ENCODE measurements at places on chromosomes 6 and 20. TPM values are rescaled to one million over a fixed set of nuclear protein-coding genes. Genes with fewer than 3 reads are reported as not detected.

DNA sequence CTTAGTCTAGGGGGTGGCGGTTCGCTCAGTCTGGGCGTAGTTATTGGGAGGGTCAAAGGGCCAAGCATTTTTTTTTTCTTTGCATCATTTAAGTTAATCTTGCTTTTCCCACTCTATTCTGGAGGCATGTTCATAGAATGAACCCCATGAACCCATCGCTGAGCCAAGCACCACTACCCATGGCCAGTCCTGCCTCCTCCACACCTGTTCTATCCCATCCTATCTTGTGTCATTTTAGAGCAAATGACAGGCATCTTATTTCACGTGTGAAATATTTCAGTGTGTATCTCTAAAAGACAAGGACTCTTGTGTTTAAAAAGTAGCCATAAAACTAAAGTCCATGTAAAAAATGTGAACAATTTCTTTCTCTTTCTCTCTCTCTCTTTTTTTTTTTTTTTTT lies 13.9 kb downstream of the SRC start:
- peaks cover 5% of the 10 kb centered on the region for H3K4me1 ChIP-seq
- H3K36me3 ChIP-seq: no peaks in the 10 kb centered on the region
- H3K27me3 ChIP-seq: no peaks in the 10 kb centered on the region
- DNase-seq: no peak
- no peak overlapping the region for H3K27ac ChIP-seq

- no peaks in the 10 kb centered on the region for H3K36me3 ChIP-seq
- no peak for DNase-seq
- H3K27ac ChIP-seq: no peak overlapping the region
- no peak overlapping the region for H3K4me3 ChIP-seq
Measured at GRCh38 chr20:53454675-53455276, 138.9 kb downstream of the ZNF217 start.

Gene HCRTR2
- total RNA-seq: not detected

DNA sequence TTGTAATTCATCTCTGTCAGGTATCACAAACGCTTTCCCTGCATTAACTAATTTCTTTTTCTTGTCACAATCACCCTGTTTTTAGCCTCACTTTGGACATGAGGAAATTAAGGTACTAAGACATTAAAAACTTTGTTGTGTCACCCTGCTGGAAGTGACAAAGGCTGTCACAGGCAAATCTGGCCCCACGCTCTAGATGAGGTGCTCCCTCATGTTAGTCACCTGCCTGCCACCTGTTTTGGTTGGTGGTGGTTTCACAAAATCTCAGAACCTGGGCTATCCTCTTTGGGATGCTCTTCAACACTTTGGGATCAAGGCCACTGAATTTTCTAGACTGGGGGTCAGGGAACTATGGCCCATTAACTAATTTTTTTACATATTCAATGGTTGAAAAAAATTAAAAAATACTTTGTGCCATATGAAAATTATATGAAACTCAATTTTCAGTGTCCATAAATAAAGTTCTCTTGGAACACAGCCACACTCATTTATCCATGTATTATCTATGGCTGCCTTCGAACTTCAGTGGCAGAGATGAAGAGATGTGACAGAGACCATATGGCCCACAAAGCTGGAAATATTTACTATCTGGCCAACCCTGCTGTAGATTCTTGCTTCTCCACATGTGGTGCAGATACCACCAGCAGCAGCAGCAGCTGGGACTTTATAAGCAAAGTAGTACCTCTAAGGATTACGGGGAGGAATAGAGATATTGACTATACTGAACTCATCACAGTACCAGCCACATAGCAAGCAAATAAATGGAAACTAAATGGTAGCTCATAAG lies 16.1 kb upstream of the TNFAIP3 start:
- no peaks in the 10 kb centered on the region for H3K27me3 ChIP-seq
- no peaks in the 10 kb centered on the region for H3K36me3 ChIP-seq
- no peaks in the 10 kb centered on the region for H3K4me1 ChIP-seq
- DNase-seq: no peak
- H3K4me3 ChIP-seq: no peak overlapping the region

DNA sequence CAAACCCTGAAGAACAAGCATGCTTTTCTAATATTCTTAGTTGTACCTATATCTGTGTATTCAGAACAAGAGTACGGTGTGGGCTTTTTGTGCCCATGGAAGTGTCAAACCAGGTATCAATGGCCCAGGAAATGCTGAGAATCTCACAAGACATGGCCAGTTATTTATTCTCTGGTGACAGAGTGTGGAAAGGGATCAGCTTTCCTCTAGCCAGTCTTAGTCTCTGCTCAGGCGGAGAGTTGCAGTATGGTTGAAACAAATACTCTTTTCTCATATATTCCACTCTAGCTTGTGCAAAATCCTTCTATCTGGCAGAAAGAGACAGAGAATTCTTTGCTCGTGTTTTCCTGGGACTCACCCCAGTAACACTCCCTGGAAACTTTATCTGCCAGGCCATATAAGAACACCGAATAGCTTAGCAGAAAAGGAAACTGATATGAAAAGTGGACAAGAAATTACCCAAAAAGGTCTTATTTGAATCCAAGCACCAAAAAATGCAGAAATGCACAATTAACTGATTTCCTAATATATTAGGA lies 173.3 kb upstream of the RSPO3 start:
- no peak for DNase-seq
- H3K36me3 ChIP-seq: no peaks in the 10 kb centered on the region
- no peak overlapping the region for H3K27ac ChIP-seq
- no peaks in the 10 kb centered on the region for H3K27me3 ChIP-seq

DNA sequence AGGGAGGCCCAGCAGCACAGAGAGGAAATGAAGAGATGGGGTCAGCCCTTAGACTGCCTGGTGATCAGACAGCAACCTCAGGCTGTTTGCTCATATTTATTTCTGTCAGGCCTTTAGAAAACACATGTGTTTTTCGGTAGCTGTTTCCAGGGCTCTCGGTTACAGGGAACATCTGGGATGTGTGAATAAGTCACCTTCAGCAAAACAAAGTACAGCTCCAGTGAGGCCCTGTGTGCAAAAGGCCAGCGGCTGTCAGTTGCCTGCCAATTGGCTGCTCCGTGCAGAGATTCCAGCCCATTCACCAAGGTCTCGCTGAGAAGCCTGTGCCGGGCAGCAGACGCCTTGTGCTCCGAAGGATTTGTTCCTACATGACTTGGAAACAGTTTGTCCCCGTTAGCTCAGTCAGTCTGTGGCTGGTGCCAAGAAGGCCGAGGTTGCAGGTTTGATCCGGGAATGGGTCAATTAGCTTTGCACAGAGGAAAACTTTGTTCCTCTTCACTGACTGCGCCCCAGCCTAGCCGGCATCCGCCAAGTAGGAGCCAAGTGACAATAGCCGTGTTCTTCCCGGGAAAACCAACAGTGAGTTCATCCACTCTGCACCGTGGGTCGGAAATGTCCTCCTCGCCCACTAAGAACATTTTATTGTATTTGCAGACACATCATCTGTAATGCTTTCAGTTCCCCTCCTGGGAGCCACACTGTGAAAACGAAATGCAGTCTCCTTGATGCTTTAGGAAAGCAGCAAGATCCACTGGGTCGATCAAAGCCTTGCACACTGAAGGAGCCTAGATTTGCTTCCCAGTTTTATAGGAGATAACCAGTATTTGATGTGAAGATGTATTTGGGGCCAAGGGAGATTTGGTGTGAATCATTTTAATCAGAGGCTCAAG lies 315.4 kb upstream of the CDYL start:
- H3K27me3 ChIP-seq: no peaks in the 10 kb centered on the region
- H3K27ac ChIP-seq: no peak overlapping the region
- no peaks in the 10 kb centered on the region for H3K4me1 ChIP-seq
- H3K36me3 ChIP-seq: no peaks in the 10 kb centered on the region

DNA sequence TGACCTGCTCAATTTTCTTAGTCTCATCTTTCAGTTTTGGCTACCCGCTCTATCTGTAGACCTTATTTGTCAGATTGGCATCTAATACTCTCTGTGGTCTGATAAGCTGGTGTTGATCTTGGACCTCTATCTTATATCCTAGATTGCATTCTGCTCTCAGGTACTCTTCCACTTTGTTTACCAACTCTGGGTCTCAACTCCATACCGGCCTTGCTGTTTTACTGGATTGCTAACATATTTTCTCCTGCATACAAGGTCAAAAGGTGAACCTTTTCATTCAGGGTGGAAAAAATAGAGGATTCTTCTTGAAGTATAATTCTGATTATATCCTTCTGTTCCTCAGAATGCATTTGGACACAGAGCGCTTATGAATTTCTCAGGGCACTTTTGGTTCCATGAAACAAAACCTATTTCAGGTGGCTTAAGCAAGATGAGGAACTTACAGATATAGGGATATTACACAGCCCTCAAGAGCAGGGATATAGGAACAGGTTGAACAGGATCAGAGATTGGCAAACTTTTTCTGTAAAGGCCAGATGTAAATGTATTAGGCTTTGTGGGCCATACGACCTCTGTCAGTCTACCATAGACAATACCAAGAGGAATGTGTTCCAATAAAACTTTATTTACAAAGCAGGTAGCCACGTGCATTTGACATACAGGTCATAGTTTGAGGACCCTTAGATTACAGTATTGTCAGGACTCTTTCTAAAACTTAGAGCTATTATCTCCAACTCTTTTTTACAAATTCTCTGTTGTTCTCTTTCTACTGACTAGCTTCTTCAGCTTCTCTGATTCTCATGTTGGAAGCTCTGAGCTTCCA lies 2.5 kb upstream of the SH3BGRL2 start:
- peaks cover 11% of the 10 kb centered on the region for H3K4me1 ChIP-seq
- peaks cover 36% of the 10 kb centered on the region for H3K27me3 ChIP-seq
- no peak overlapping the region for H3K4me3 ChIP-seq
- H3K27ac ChIP-seq: no peak overlapping the region
- no peak for DNase-seq
- no peaks in the 10 kb centered on the region for H3K36me3 ChIP-seq

Gene TMEM244
- total RNA-seq: not detected

- no peaks in the 10 kb centered on the region for H3K36me3 ChIP-seq
- H3K4me3 ChIP-seq: no peak overlapping the region
- H3K27me3 ChIP-seq: no peaks in the 10 kb centered on the region
- no peak overlapping the region for H3K27ac ChIP-seq
- H3K4me1 ChIP-seq: no peaks in the 10 kb centered on the region
Measured at GRCh38 chr20:33419140-33419974, 18.0 kb upstream of the CDK5RAP1 start.

DNA sequence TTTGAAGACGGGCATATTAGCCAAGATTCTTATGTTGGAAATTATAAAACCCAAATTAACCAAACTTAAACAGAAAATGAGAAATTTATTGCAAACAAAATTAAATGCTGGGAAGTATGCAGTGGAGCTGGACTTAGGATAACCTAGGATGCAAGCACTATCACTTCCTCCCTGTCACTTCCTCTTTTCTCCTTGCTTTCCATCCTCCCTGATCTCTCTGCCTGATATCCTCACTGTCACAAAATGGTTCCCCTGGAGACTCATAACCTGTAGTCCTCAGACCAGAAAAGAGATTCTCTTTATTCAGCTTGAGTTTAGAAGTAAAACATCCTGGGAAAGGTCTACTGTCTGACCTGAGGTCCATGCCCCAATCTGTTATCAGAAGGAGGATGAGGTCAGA lies 7.4 kb upstream of the KLHL32 start:
- H3K4me1 ChIP-seq: peaks cover 3% of the 10 kb centered on the region
- H3K27ac ChIP-seq: no peak overlapping the region
- H3K4me3 ChIP-seq: no peak overlapping the region
- no peaks in the 10 kb centered on the region for H3K36me3 ChIP-seq
- DNase-seq: no peak

All from CD4-positive, alpha-beta T cell (primary cell).